ENCODE measurements at places on chromosomes 7 and 10.

GRCh38 chr10:49185213-49185612, 3.0 kb downstream of the TMEM273 start:
- no peak for DNase-seq

- DNase-seq, result peak; percentile 80
These were observed 2.2 kb downstream of the ZDHHC4 start for GRCh38 chr7:6579446-6579845.

DNA sequence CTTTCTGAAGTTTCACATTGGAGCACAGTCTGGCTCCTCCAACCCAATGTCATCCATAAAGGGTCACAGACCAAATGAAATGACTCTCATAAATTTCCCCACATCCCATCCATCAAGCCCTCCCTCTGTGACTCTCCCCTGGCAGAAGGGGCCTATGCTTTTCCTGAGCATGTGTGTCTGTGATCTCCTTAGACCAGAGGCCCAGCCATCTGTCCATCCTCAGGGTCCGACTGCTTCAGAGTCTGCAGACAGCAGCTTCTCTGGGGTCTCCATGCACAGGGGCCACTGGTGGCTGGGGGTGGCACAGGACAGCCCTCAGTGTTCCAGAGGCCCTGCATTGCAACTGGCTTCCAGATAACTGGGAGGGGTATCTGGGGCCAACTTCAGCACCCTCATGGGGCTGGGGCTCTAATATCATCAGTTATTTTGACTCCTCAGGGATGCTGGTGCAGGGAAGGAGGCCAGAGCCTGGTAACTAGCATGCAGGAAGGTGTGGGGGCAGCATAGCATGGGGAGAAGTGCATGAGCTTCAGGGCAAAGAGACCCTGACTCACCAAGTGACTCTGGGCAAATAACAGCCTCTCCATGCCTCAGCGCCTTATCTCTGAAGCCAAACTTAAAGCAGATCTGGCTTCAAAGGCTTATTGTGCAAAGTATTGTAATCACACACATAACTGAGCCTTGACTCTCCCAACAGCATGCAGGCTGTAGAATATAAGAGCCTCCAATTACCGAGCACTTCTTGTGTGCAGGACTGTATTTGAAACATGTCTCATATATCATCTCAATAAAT, 266.9 kb downstream of the GRID1 start:
- DNase-seq, result no peak

GRCh38 chr7:30813466-30813865, 42.2 kb downstream of the MINDY4 start:
- no peak for DNase-seq

GRCh38 chr7:113320419-113320818, 202.1 kb upstream of the SMIM30 start:
- no peak for DNase-seq

GRCh38 chr10:32446536-32447406, 831 bp downstream of the CCDC7 start:
- peak; percentile 2 for DNase-seq

GRCh38 chr7:116436305-116436826, 63.2 kb upstream of the CAV2 start:
- no peak for DNase-seq

- DNase-seq, result no peak
These were observed 2.7 kb upstream of the FEZF1 start for GRCh38 chr7:122307228-122307621.

GRCh38 chr7:115475206-115475605, 553.3 kb downstream of the MDFIC start:
- DNase-seq, result no peak

GRCh38 chr10:71638064-71638821, 81.3 kb downstream of the C10orf105 start:
- DNase-seq, result peak; percentile 96

DNA sequence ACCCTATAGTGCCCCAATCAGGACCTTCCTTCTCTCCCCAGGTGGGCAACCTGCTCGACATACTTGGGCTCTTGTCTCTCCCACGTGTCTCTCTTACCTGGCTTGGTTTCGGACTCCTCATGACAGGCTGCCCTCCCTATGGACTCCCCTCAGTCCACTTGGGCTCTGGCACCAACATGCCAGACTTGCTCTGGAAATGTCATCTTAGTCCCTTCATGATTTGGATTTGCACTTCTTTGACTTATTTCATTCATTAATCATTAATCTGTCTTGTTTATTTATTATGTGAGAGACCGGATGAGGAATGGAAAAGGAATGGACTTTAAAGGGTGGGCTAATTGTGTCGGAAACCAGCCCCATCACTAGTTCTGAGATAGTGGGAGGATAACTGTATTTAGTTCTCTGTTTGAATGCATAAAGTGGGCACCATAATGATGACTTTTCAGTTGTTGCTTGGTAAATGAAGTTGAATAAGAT, 108.0 kb downstream of the SND1 start:
- DNase-seq, result no peak

- DNase-seq, result peak; percentile 60
These were observed 19.8 kb upstream of the ATE1 start for GRCh38 chr10:121947343-121948330.

DNA sequence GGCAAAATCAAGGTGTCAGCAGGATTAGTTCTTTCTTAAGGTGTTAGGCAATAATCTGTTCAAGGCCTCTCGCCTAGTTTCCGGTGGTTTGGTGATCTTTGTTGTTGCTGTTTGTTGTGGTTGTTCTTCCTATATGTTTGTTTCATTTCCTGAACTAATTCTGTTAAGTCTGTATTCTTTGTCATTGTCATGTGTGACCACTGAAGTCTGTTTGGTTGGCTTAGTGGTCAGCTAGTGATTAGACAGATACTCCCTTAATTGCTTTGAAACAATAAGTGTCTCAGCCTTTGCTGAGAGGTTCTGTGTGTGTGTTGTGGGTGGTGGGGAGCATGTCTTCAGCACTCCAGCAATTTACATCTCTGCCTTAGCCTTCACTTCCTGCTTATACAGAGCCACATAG, 46.0 kb downstream of the ABCC2 start:
- peak; percentile 29 for DNase-seq

- DNase-seq, result no peak
These were observed 247.6 kb downstream of the EMX2 start for GRCh38 chr10:117790179-117790578.

GRCh38 chr10:15879058-15879457, 18.8 kb upstream of the MINDY3 start:
- DNase-seq, result peak; percentile 49

GRCh38 chr10:103717341-103718246, 137.8 kb downstream of the SH3PXD2A start:
- DNase-seq, result no peak

DNA sequence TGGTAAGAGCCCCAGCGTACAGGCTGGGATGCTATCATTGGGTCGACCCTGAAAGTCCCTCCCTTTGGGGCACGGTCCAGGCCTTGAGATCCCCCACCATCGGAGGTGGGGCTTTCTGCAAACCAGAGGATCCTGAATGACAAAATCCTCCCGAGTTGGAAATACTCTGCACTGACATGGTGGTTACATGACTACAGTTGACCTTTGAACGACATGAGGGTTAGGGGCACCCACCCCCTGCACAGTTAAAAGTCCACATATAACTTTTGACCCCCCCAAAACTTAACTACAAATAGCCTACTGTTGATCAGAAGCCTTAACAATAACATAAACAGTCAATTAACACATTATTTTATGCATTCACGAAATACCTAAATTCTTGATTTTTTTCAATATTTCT, 13.1 kb downstream of the HSPA12A start:
- no peak for DNase-seq

- DNase-seq, result no peak
These were observed 267.8 kb upstream of the MYO3A start for GRCh38 chr10:25666276-25666675.

DNA sequence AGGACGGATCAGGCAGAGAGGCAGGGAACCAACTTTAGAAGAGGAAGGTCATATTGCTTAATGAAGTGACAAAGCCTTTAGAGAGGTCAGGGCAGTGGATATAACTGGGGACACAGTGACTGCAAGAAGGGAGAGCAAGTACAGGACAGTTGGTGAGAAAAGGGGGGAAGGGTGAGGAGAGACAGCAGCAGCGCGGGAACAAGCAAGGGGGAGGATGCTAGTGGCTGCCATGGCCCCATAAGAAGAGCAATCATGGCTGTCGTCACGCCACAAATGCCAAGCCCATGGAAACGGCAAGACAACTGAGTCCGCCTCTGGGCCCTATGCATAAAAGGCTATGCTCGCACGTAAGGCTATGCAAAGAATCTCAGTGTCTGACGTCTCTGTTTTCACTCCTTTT, 9.1 kb downstream of the ZNF3 start:
- DNase-seq, result no peak

DNA sequence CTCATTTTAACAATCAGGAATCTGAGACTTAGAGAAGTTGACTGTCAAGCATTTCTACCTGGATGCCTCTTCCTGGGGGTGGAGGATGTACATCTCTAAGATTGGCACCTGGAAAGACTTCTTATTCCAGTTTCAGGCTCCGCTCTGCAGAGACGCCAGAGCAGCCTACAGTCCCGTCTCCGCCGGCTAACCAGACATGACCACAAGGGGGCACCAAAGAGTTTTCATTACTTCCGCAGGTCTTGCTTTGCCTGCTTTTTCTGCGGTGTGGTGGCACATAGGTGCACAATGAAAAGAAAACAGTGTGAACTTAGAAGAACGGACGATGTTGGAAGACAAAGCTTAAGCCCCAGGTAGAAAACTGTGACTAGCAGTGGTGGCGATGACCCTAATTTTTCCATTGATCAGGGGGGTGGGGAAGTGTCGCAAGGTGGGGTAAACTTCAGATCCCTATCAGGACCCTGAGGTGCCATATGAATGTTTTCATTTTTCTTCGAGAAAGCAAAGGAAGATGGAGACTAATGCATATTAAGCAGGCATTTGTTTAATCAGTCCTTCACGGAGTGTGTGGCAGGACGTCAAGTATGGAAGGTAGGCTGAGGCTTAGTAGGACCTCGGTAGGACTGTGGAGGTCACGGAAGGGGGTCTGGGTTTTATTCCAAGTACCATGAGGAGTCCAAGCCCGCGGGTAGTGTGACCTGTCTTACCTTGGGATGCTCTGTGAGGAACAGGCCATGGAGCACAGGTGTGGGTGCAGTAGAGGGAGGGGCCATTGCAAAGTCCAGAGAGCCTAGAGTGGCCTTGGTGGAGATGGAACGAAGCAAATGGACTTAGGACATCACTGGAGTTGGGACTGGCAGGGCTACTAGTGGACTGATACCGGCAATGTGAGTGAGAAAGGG, 60.1 kb upstream of the SORCS3 start:
- peak; percentile 82 for DNase-seq

DNA sequence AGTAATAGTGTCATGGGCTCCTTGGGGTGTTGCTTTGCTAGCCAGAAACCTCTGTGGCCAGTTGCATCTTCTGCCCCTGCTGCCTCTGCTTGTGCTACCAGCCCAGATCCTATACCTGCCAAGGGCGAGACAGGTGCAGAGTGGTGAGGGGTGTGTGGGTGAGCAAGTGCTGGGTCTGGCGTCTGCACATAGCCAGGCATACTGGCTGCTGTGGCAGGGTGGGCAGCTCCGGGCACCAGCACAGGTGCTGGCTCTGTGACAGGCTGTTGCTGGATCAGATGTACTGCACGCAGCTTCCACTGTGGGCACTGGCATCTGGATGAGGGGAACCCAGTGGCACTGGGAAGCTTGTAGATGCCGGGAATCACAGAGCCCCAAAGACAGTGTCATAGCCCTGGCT, 148.4 kb downstream of the NXPH1 start:
- no peak for DNase-seq

DNA sequence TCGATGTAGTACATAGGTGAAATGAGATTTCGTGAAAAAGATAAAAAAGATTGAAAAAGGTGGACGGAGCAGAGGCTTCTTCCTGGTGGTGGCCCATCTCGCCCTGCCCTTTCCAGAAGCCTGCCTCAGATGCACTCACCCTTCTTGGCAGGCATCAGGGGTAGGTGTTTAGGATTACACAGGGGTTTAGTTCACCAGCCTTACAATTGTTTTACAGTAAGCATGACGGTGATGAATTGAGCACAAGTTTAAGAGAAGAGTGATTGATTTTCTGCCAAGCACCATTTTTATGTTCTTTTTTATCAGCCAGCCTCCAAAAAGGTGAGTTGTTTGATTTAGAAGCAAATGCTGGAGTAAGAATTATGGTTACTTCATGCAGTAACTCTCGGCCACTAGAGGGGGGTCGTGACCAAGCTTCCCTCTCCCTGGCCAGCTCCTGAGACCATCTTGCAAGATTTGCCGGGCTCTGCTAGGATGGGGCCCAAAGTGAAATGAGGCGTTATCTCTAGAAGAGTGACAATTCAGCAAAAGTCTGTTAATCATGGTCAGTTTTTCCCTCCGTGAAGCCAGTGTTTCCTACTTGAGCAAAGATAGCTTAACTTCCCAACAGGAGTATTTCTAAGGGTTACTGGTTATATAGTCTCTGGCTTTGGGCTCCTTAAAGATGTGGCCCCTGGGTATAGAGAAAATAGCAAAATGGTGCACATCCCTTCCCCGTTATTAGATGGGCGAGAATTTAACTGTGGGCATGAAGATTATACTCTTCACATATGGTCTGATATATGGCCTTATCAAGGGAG, 228.8 kb downstream of the BMPER start:
- DNase-seq, result peak; percentile 1

DNA sequence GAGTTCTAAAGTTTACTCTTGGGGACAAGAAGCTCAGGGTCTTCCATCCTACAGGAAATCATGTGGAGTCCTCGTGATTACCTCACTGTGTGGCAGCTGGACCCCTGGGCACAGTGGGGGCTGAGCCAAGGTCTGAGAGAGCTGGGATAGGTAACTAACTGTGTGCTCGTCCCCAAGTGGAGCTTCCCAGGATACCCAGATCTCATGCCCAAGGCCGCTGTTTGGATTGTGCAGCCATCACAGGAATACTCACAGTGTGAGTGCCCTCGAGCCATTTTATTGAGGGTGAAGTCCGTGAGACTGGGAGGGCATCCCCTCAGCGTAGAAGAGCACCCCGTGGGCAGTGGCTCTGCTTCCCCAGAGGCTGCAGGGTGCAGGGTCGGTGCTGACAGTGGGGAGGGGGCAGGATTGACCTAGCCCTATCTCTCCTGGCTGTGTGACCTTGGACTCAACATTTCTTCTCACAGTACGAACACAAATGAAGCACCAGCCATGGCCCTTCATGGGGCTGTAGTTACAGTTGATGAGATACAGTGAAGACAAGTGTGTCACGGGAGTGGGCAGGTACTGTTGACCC, 69.6 kb upstream of the LEP start:
- DNase-seq, result no peak

GRCh38 chr10:36597756-36598320, 527.6 kb upstream of the ANKRD30A start:
- no peak for DNase-seq

All from suppressor macrophage treated with lipopolysaccharide for 4 hours (primary cell).